IMR-90 (cell line): ENCODE measurements at places on chromosomes 7 and 10. TPM values are rescaled to one million over a fixed set of nuclear protein-coding genes. Genes with fewer than 3 reads are reported as not detected.

GRCh38 chr10:132523561-132524442 lies 13.8 kb upstream of the INPP5A start:
- no peak for DNase-seq

DNA sequence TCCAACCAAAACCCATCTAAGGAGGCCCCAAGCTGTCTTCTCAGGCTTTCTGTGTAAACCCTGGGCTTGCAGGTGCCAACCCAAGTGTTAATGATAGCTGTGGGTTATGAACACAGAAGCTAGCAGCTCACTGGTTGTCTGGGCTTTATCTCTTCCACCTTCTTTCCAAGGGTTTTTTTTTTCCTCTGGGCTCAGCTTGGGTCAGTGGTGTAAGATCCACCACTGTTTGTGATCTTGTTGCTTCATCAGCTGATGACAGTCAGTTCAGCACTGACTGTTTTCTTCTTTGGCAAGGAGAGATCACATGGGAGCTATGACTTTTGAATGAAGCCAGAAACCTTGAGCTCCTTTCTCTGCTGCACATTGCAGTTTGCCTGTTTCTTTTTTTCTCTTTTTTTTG lies 4.6 kb downstream of the GTPBP4 start:
- no peak for DNase-seq

GRCh38 chr10:77641788-77642397 lies 4.3 kb upstream of the KCNMA1 start:
- peak; percentile 83 for DNase-seq

Gene LBX1
- not detected in 2 replicates for polyA plus RNA-seq

DNA sequence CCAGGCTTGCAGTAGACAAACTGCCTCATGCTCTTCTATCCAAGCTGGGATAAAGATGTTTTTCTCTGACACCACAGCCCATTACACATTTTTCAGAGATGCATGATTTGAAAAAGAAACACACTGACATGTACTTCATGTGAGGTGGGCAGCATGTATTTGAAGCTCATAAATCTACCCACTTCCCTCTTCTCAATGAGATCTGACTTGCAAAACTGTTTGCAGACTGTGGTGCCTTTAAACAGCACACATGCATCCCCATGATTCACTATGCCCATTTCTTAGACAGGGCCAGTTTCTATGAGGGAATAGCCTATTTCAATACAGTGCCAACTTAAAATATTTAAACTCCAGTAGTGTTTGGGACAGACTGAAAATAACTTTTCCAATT lies 109.8 kb downstream of the GLI3 start:
- DNase-seq = no peak

DNA sequence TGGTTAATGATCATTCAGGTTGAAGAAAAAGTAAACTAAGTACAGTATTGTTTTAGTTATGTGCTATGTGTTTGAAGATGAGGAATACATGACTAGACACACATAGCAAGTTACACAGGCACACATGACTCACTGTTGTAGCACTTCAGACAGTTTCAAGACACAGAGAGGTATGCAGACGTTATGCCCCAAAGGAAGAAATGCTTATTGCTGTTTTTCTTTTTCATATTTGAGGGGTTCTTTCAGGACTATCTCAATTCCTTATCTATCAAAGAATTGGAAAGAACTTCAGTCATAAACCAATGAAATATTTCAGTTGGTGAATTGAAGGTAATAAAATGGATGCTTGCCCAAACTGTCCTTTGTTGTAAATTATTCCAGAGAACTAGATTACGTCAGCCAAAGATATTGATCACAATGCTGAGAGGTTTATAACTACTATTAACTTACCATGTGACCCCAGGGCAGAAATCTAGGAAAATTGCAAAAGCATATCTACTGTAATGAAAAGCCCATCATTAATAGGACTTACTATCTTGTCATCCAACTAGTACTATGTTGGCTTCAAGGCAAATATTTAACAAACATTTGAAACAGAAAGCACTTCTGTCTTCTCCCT lies 61.2 kb upstream of the CAPZA2 start:
- DNase-seq = peak; percentile 87

- peak; percentile 31 for DNase-seq
These were observed 160.2 kb upstream of the SVIL start for GRCh38 chr10:29794776-29795611.

- DNase-seq = no peak
These were observed 564.9 kb downstream of the POM121L12 start for GRCh38 chr7:53600296-53600695.

GRCh38 chr7:142711746-142712616 lies 37.3 kb upstream of the PRSS1 start:
- DNase-seq = peak; percentile 19

DNA sequence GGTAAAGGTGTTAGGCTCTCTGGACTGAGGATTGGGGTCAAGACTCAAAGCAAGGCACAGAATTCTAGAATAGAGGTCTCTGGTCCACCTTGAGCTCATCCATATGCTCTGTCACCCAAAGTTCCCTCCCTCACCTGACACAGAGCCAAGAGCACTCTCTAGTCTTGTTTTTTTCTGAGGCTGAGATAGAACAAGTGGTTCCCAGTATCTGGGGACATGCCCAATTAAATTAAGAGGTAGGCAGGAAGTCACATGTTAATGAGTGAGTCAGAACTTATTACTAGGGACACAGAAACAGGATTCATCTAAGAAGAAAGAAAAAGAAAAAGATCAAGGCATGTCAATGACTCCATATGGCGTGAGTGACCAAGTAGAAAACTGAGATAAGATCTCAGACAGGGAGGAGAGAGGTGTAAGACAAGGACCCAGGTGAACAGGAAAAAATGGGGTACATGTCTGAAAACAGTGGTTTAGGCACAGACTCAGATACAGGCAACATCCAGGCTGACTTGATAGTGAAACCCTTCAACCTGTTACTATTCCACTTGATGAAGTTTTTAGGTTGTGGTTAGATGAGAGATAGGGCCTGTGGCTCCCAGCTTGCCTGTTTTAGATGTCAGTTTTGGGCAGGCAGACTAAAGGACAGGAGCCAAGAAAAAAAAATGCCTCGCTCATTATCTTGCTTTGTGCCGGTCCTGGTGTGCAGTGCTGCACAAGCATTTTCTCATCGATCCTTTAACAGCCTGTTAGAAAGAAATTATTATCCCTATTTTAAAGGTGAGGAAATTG lies 609.9 kb downstream of the CCSER2 start:
- DNase-seq = no peak

Gene KCNH2
- 1.6 and 2.1 TPM in 2 replicates for polyA plus RNA-seq

Gene SORCS1
- polyA plus RNA-seq = not detected in 2 replicates

DNA sequence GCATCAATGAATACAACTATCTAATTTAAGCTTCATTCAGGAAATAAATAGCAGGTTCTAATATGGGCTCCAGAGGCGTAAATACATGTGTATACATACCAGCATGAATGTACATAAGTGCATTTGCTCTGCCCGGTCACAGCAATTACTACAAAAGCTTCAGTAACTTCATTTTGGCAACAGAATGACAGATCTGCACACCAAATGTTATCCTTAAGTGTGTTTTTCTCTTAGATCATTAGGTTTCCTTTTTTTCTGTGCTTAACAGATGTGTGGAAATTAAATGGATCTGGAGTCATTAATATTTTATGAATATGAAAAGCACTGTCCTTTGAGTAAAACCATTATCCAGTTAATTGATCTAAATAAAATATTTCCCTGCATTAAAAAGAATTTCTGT lies 159.0 kb upstream of the MEOX2 start:
- DNase-seq = no peak

DNA sequence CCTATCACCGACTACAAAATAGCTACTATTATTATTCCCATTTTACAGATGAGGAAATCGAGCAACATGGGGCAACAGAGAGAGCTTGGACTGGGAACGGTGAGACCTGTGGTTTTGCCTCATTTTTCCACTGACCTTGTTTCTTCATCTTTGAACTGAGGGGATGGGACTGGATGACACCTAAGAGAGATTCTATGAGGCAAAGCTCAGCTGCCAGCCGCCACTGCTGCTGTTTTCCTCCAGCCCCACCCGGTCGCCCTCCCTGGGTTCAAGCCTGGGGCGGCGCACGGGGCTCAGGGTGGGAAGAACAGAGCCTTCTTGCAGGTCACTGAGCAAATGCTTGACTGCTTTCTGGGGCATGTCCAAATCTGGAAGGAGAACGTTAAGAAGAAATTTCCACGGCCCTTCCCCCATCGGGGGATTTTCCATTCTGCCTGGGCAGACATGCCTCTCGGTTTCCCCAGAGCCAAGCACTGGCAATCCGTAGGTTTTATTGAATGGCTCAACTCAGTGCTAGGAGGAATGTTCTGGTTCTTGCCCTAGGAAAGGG lies 12.3 kb downstream of the DDIT4 start:
- no peak for DNase-seq

- peak; percentile 83 for DNase-seq
These were observed 3.4 kb downstream of the IFRD1 start for GRCh38 chr7:112453505-112454171.

Gene ZMIZ2
- polyA plus RNA-seq = 22.9 and 24.0 TPM in 2 replicates
